ENCODE measurements at places on chromosomes 3 and 15.

GRCh38 chr15:55743729-55744655 is 1.0 kb upstream of the PRTG start:
- DNase-seq = no peak

DNA sequence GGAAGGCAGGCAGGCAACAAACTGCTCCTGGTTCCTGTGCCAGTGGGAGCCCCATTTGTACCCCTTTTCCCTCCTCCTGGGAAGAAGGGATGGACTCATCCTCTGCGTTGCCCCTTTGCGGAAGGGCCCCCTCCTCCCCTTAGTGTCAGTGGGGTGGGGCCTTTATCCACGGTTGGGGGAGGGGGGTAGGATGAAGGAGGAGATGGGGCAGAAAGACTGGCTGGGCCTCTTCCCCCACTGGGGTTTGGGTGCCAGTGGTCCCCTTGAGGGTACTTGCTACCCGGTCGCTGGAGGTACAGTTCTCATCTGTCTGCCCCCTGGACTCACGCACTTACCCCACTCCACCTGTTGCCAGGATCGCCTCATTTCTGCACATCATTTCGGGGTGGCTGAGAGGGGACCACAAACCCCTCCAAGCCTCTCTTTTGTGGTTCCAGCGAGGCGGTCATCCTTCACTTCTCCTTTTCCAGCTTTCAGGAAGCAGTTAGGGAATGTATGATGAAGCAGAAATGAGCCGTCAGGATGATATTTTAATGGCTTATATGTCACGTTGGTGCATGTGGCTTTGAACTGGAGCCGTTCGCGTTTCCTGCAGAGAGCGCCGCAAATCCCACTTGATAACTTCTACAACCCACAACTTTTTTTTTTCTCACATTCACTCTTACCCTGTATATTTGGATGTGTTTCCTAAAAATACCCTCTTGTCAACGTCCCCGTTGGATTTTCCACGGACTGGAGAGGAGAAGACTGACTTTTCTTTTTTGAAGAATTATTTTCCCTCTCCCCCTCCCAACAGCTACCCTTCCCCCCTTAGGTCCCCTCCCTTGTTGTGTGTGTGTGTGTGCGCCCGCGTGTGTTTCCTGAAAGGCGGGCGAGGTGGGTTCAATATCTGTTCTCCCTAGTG is at the start of gene ZIC4:
Gene ZIC4, minus strand, starts transcription at position 516 of the 904 bp plus-strand sequence. CDS start 3,746 bp downstream, outside the sequence.
- DNase-seq = no peak

GRCh38 chr3:9732080-9732739 is 675 bp downstream of the BRPF1 start:
- DNase-seq = peak; percentile 46

GRCh38 chr3:140244893-140245292 is 309.9 kb downstream of the CLSTN2 start:
- DNase-seq = no peak

DNA sequence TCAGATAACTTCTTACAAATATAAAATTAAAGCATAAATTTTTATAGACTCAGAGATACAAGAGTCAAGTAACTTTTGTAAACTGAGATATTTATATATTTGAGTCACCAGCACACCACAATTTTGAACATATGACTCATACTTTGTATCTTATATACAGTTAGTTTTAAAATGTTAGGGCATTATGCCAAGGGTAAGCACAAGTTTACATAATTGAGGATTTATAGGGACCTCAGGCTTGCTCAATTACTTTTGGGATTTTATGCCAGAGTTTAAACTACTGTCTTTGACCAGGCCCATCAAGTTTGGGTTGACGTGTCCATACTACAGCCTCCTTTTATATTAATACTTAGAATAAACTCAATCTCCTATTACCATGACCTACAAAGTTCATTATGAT is 7.4 kb upstream of the FGF7 start:
- peak; percentile 20 for DNase-seq

DNA sequence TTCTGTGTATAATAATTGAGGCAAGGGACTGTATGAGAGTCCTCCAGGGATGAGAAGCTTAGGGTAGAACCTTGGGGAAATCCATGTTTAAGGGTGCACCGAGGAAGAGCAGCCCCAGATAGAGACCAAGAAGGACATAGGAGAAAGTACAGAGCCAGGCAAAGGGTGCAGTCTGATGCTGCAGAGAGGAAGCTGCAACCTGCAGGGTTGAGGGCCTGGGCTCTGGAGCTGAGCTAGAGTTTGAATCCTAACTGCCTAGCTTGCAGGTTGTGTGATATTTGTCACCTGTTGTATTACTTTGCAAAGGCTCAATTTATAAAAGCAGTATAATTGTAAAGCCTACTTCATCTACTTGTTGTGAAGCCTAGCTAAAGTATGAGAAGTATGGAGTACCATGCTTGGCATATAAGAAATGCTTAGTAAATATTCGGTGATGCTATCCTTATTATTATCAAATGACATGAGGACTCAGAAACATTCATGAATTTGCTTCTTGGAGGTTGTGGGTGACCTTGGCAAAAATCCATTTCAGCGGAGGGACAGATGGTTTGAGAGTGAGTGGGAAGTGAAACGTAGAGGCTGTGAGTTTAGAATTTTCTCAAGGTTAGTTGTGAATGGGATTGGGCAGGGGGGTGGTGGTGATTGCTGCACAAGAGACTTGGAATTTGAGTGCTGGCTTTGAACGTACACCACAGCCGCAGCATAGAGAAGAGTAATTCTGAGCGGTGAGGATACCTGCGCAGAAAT is 43.8 kb downstream of the PLCL2 start:
- no peak for DNase-seq

DNA sequence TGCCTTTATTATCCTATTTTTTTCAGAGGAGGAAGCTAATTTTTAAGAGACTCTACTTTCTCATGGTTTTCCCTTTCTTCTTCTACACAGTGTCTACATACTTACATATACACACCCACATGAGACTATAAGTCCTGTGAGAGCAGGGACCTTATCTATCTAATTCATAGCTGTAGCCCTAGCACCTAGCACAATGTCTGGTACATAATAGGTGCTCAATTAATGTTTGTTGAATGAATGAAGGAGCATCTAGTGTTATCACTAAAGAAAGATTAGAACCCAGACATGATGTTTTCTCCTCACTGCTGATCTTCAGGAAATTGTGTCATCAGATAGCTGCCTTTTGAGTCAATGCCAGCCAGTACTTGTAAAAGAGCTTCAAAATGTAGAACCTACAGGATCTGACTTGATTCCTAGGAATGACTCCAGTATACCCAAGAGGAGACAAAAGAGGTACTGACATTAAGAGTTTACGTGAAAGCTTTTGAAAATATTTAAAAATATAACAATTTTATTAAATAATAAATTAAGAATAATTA is 2.5 kb downstream of the SCG5 start:
- no peak for DNase-seq

DNA sequence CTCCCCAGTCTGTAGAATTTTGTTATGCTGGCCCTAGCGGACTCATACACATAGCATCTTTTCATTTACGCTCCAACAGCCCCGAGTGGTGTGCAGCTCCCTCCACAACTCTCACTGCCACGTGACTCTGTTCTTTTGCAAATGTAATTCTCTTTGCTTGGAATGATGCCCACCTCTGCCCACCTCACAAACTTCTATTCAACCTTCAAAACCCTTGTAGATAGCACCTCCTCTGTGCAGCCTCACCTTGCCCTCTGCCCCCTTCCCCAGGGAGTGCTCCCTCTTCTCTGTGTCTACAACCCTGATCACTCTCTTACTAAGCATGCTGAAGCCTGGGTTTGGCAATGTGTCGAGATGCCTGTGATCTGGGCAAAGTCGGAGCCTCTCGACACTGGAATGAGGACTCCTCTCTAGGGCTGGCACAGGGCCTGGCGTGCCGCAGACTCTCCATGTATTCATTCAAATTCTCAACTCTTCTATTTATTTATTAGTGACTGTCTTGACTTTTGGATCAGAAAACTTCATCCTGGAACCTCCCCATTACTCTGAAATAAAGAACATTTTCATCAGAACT is 73.5 kb downstream of the MGLL start:
- no peak for DNase-seq

- no peak for DNase-seq
Observed at GRCh38 chr3:852033-852432, 240.8 kb upstream of the CNTN6 start.
